ENCODE measurements at places on chromosomes 5 and 9. TPM values are rescaled to one million over a fixed set of nuclear protein-coding genes. Genes with fewer than 3 reads are reported as not detected.

GRCh38 chr9:73219985-73220626, 68.4 kb downstream of the ANXA1 start:
- H3K27ac ChIP-seq = peak overlapping the region; percentile 90
- H3K4me1 ChIP-seq = peaks cover 11% of the 10 kb centered on the region
- DNase-seq = no peak

DNA sequence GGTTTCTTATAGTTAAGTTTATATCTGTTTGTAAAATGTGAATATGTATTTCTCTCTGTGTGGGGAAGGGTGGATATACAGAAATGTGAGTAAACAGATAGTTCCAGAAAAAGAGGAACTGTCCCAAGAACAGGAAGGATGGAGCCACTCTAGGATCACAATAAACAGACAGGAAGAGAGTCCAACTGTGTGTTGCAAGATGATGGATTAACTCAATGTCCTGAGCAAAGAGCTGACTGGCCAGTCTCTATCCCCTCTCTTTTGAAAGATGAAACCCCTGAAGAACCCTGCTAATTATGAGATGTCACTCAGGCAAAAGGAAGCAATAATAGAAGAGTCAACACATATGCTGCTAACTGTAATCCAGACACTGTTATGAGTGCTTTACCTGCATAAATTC, 202.7 kb downstream of the SEMA6A start:
- no peaks in the 10 kb centered on the region for H3K36me3 ChIP-seq
- H3K27me3 ChIP-seq = no peaks in the 10 kb centered on the region
- no peak for DNase-seq

DNA sequence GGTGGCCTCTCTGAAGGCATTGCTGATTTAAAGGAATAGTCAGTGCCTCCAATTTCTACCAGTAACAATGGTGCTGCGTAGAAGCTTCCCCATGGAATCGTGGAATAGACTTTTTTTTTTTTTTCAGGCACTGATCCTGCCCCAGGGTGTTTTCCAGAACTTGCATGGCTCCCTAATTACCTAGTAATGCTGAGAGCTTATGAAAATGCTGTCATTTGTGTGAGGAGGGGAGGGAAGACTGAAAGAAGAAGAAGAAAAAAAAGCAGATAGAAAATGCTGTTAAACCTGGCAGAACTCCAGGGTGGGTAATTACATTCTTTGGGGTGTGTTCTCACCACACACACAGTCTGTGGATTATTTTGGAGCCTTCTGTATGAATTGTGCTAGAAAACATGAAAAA, 4.8 kb upstream of the GRIA1 start:
- no peaks in the 10 kb centered on the region for H3K36me3 ChIP-seq
- peaks cover 12% of the 10 kb centered on the region for H3K27me3 ChIP-seq
- H3K4me3 ChIP-seq = no peak overlapping the region
- no peak for DNase-seq

- peaks cover 10% of the 10 kb centered on the region for H3K27me3 ChIP-seq
- no peaks in the 10 kb centered on the region for H3K4me1 ChIP-seq
- DNase-seq = no peak
- no peaks in the 10 kb centered on the region for H3K36me3 ChIP-seq
- H3K27ac ChIP-seq = no peak overlapping the region
Observed at GRCh38 chr9:90379771-90380170, 262.9 kb downstream of the DIRAS2 start.

DNA sequence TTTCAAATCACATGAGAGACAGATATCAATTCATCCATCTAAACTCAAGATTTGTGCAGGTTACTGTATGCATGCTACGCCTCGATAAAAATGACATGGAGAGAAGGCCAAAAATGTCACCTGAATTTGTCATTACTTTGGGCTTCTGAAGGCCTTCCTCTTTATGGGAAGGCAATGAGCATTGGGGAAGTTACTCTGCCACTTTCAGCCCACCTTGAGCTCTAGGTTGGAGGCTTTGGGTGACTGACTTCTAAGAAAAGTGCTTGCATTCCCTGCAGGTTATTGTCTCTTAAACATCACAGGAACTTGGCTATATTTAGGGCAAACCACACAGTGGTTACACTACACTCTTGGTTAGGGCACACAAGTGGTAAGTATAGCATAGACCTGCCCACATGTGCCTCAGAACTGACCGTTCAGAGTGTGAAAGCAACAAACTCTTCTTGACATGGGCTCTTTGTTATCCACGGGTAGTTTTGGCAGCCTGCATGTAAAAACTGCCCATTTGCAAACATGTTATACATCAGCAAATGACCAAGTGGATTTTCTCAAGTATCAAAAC, 169.5 kb downstream of the ZNF608 start:
- no peak overlapping the region for H3K4me3 ChIP-seq
- no peaks in the 10 kb centered on the region for H3K36me3 ChIP-seq
- H3K27me3 ChIP-seq = no peaks in the 10 kb centered on the region

GRCh38 chr9:137813167-137813566, 64.4 kb upstream of the CACNA1B start:
- no peak for DNase-seq
- no peaks in the 10 kb centered on the region for H3K4me1 ChIP-seq
- H3K36me3 ChIP-seq = peaks cover 48% of the 10 kb centered on the region
- no peak overlapping the region for H3K27ac ChIP-seq
- no peaks in the 10 kb centered on the region for H3K27me3 ChIP-seq

DNA sequence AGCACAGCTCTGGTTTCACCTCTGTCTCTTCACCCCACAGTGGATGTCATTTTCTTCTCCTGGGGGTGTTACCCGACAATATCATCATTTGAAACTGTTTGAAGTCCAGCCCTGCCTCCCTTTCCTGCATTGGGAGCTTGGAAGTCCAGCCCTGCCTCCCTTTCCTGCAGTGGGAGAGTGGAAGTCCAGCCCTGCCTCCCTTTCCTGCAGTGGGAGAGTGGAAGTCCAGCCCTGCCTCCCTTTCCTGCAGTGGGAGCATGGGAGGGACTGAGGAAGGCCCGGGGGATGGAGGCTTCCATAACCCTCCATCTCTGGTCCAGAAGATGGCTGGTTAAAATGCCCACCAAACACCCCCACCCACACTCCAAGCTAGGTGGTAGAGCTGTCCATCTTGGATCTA, 59.8 kb downstream of the SYK start:
- H3K27me3 ChIP-seq = peaks cover 14% of the 10 kb centered on the region
- H3K4me1 ChIP-seq = peaks cover 11% of the 10 kb centered on the region
- no peak for DNase-seq

GRCh38 chr9:71911908-71912335, 483 bp downstream of the C9orf85 start:
- H3K27me3 ChIP-seq = no peaks in the 10 kb centered on the region
- DNase-seq = no peak
- peaks cover 8% of the 10 kb centered on the region for H3K36me3 ChIP-seq
- peak overlapping the region; percentile 100 for H3K4me3 ChIP-seq

DNA sequence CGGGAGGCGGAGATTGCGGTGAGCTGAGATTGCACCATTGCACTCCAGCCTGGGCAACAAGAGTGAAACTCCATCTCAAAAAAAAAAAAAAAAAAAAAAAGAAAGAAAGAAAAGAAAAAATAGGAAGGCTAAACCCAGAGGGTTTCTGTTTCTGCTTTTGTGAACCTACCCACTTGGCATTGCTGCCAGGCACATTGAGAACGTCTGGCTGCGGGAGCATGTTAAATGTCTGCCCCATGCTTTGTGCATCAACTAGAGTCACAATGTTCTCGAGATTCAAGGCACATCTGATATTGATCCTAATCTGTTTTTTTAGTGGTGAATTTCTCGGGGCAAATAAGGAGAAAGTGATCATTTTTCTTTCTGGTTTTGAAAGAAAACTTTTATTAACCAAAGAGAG, 2.8 kb downstream of the SLC25A25 start:
- H3K27me3 ChIP-seq = no peaks in the 10 kb centered on the region
- DNase-seq = no peak
- peaks cover 32% of the 10 kb centered on the region for H3K4me1 ChIP-seq
- peak overlapping the region; percentile 64 for H3K27ac ChIP-seq
- H3K36me3 ChIP-seq = peaks cover 11% of the 10 kb centered on the region

GRCh38 chr5:134132372-134133187, 18.1 kb downstream of the TCF7 start:
- H3K27ac ChIP-seq = peak overlapping the region; percentile 91
- H3K4me1 ChIP-seq = peaks cover 88% of the 10 kb centered on the region
- H3K4me3 ChIP-seq = peak overlapping the region; percentile 79

DNA sequence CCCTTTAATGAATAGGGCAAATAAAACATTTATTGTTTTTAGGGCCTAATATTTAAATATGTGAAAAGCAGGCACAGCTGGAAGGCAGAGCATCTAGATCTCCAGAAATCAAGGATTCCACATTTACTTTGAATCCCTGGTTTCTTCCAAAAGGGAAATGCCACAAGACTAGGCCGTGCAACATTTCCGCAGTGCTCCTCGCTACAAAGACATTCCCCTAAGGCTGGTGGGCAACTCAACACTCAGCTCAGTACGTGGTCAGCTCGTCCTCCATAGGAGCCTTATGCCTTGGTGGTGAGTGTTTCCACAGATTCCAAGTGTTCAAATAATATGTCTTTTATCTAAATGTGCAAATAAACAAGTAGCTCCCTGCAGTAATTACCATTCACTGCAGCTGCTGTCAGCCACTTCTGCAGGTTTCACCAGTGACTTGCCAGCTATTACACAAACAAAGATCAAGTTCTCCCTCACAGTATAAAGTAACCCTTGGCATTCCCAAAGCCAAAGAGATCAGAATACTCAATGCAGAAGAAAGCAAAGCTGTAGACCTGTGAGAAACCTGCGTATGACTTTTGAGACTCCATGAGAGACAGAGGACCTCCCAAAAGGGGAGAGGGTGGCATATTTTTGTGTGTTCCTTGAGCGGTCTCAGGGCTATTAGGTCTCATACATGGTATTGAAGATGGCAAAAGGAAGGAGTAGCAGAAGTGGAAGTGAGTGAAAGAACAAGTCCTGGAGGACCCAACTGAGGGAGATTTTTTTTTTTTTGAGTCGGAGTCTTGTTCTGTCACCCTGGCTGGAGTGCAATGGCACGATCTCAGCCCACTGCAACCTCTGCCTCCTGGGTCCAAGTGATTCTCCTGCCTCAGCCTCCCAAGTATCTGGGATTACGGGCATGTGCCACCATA, 38.0 kb upstream of the TENT2 start:
- no peaks in the 10 kb centered on the region for H3K36me3 ChIP-seq
- no peak overlapping the region for H3K27ac ChIP-seq
- peaks cover 3% of the 10 kb centered on the region for H3K4me1 ChIP-seq
- DNase-seq = no peak
- no peak overlapping the region for H3K4me3 ChIP-seq

DNA sequence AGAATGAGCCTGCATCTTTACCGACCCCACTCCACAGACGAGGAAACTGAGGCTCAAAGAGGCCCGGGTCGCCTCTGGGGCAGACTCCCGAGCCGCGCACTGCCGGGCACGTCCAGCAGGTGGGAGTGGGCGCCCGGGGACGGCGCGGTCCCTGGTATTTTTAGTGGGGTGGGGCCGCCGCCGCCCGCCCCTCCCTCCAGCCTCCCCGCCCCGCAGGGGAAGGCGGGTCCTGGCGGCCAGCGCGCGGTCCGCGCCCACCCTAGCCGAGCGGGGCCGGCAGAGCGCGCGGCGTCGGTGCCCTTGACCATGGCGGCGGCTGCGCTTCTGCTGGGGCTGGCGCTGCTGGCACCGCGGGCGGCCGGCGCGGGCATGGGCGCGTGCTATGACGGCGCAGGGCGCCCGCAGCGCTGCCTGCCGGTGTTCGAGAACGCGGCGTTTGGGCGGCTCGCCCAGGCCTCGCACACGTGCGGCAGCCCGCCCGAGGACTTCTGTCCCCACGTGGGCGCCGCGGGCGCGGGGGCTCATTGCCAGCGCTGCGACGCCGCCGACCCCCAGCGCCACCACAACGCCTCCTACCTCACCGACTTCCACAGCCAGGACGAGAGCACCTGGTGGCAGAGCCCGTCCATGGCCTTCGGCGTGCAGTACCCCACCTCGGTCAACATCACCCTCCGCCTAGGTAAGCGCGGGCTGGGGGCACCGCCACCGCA, at the start of gene LAMC3:
TSS of gene LAMC3 (plus strand) at position 266 of the 710 bp plus-strand sequence. CDS start at position 307, 41 bp downstream.
- peaks cover 23% of the 10 kb centered on the region for H3K27me3 ChIP-seq
- no peak within 1 kb of the TSS for H3K4me3 ChIP-seq
- DNase-seq = no peak

GRCh38 chr9:87753313-87753712, 27.4 kb downstream of the CTSL start:
- no peaks in the 10 kb centered on the region for H3K36me3 ChIP-seq
- no peak overlapping the region for H3K4me3 ChIP-seq
- H3K4me1 ChIP-seq = no peaks in the 10 kb centered on the region
- no peak overlapping the region for H3K27ac ChIP-seq

- H3K36me3 ChIP-seq = peaks cover 2% of the 10 kb centered on the region
- DNase-seq = peak; percentile 51
- H3K27ac ChIP-seq = no peak overlapping the region
- H3K4me1 ChIP-seq = peaks cover 18% of the 10 kb centered on the region
Observed at GRCh38 chr5:52783226-52783959, 4.3 kb upstream of the ITGA1 start.

DNA sequence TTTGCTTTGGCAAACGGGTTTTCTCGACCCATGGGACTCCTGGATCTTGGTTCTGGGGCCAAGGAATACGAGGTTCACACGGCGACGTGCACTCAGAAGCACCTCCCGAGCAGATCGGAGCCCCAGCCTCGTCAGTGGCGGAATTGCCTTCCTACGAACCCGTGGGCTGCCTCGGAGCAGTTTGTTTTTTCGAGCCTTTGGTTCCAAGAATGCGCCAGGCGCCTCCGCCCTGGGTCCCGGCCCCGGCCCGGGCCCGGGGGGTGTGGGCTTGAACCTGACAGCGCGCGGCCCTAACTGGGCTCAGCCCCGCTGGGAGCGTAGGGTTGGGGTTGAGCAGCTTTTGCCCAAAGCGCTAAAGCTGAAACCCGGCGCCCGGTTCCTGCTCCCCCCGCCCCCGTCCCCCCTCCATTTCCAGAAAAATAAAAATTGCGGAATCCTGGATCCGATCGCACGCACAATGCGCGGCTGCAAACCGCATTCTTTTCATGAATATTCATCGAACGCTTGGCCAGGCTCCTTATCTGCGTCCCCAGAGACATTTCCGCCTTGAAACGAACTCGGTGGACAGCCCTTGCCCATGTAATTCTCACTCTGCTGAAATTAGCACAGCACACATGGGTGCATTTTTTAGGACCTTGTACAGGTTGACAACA, 1.0 kb downstream of the BASP1 start:
- H3K27me3 ChIP-seq = peaks cover 45% of the 10 kb centered on the region
- no peak overlapping the region for H3K4me3 ChIP-seq
- DNase-seq = no peak
- H3K36me3 ChIP-seq = peaks cover 3% of the 10 kb centered on the region
- H3K27ac ChIP-seq = no peak overlapping the region

- H3K27me3 ChIP-seq = peaks cover 12% of the 10 kb centered on the region
- DNase-seq = no peak
- H3K27ac ChIP-seq = no peak overlapping the region
- H3K4me3 ChIP-seq = no peak overlapping the region
- no peaks in the 10 kb centered on the region for H3K4me1 ChIP-seq
Observed at GRCh38 chr5:103066326-103066725, 53.6 kb downstream of the GIN1 start.

GRCh38 chr5:136073714-136074529, 45.1 kb downstream of the TGFBI start:
- no peak for DNase-seq
- no peak overlapping the region for H3K4me3 ChIP-seq
- no peaks in the 10 kb centered on the region for H3K36me3 ChIP-seq
- peaks cover 39% of the 10 kb centered on the region for H3K27me3 ChIP-seq
- no peak overlapping the region for H3K27ac ChIP-seq

GRCh38 chr9:114742947-114743346, 61.0 kb upstream of the TEX48 start:
- peaks cover 39% of the 10 kb centered on the region for H3K4me1 ChIP-seq
- H3K27ac ChIP-seq = no peak overlapping the region
- peaks cover 9% of the 10 kb centered on the region for H3K36me3 ChIP-seq

The PRR16 gene
- total RNA-seq = not detected

The FOXD4L3 gene
- total RNA-seq = not detected

The ENTPD8 gene
- not detected for total RNA-seq

The ANP32B gene
- total RNA-seq = 332 TPM

The SPEF2 gene
- total RNA-seq = 5.8 TPM

The MUSK gene
- total RNA-seq = not detected

The GPR151 gene
- not detected for total RNA-seq

The SUSD3 gene
- total RNA-seq = 40.9 TPM
